Activated CD4-positive, alpha-beta T cell treated with anti-CD3 and anti-CD28 coated beads, Interleukin-2, amount 50 U/mL, for 48 hours (primary cell): ENCODE measurements at places on chromosomes 5 and 9.

- no peak for DNase-seq
These were observed 2.0 kb downstream of the LHX2 start for GRCh38 chr9:124013309-124014210.

DNA sequence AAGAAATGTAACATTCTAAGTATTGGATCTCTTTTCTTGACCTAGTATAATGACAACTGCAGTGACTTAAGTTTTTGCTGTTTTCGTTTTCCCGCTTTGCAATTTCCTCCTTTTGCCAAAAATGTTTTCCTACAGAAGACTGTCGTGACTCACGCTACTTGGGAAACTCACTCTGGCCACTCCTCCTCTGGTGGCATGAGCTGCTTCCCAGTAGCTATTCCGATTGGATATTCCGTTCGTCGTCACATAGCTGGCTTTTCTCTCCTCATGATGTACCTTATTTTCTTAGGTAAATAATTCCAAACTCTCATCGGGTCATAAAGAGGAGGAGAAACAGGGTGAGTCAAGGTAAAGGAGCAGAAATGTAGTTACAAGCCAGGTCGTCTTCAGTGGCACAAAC lies 64.9 kb downstream of the GOLPH3 start:
- DNase-seq, result no peak

GRCh38 chr9:2726650-2727340 lies 9.5 kb downstream of the KCNV2 start:
- DNase-seq, result no peak

GRCh38 chr9:90129446-90129845 lies 513.2 kb downstream of the DIRAS2 start:
- DNase-seq, result no peak

- DNase-seq, result no peak
These were observed 45.6 kb upstream of the IL17B start for GRCh38 chr5:149424371-149425315.

GRCh38 chr5:98328015-98328414 lies 445.4 kb upstream of the RGMB start:
- DNase-seq, result no peak

GRCh38 chr5:167839065-167839464 lies 452.4 kb upstream of the WWC1 start:
- DNase-seq, result no peak

DNA sequence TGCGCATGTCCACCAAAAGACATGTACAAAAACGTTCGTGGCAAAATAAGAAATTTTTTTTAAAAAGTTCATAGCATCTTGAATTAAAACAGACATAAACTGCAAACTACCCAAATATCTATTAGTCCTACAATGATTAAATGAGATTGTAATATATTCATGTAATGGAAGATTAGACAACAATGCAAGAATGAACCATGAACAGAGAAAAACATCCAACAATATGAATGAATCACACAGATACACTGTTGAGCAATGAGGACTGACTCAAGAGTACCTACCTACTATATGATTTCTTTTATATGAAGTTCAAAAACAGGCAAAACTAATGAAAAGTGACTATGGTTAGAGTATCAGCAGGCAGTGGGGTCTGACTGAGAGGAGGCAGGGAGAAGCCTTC lies 17.9 kb upstream of the CTNNAL1 start:
- DNase-seq, result no peak

- DNase-seq, result peak; percentile 39
These were observed 12.4 kb downstream of the CBY3 start for GRCh38 chr5:179668391-179668790.

DNA sequence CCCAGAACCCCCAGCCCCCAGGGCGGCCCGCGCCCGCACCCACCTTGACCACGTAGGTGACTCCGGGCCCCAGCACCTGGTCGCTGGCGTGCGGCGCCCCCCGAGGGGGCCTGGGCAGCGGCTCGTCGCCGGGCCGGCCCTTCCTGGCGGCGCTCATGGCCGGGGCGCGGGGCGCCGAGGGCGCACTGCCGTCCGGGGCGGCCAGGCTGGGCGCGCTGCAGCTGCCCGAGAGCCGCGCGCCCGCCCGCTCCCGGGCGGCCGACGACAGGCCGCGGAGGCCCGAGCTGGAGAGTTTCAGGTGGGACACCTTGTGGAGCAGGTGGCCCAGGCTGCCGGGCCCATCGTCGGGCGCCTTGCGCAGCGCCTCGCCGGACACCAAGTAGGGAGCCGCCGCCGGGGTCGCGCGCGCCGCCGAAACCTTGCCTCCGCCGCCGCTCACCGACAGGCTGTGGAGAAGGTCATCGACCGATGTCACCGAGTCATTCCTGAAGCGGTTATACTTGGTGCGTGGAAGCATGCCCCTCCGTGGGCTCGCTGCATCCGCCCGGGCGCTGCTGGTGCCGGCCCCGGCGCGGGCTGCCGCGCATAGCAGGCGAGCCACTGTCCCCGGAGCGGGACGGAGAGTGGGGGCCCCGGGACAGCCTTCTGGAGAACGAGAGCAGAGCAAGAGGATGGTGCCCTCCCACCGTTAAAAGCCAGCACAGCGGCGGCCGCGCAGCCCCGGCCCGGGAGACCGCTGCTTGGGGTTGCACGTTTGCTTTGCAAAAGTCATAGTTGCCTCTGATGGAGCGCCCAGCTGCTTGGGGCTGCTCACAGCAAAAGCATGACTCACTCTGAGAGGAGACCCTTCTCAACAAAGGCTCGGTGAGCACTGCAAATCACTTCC lies at the start of gene SHC3:
SHC3 (minus strand) TSS at position 875 of the 886 bp plus-strand sequence; CDS start at position 517, 358 bp downstream.
- DNase-seq, result no peak

DNA sequence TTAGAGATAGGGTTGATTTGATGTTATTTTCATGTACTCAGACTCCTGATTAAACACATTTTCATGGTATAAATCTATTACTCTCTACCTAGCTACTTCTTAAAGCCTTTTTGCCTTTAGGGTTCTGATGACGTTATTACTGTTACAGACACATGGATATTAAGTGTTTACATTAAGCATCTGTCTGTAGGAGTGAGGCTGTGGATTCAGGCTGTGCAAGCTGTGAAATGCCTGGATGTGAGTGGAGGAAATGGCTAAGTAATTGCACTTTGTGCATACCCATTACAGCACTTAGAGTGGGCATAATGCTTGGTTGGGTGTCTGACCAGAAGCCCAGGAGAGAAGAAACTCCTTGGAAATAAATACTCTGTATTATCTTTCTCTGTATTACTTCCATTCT lies 186.8 kb downstream of the SNX18 start:
- no peak for DNase-seq

DNA sequence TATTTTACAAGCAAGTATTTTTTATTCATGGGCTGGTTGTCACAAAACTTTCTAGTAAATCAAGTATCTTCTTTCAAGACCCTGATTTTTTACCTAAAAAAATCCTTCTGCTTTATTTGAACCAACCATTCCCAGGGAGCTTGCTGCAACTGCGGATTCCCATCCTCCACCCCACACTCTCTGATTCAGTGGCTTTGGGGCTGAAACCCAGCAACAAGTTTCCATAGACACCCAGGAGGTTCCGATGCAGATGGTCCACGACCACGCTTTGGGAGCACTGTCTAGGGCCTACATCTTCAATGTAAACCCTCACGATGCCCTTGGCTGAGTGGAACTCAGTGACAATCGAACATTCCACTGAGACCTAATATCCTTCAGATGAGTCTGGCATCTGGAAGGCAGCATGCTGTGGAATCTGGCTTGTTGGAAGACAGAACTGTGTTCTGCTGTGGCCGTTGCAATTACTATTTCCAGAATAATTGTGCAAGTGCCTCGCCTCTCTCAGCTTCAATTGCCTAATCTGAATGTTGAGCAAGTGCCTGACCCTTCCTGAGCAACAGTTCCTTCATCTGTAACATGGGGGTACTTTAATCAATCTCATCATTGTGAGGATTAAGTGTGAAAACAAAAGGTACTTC lies 105.1 kb downstream of the INSYN2B start:
- DNase-seq, result no peak
